ENCODE measurements at places on chromosomes 16 and 17. TPM values are rescaled to one million over a fixed set of nuclear protein-coding genes. Genes with fewer than 3 reads are reported as not detected.
A peak's percentile ranks its signal among the peaks of the same experiment; 100 is the strongest.

DNA sequence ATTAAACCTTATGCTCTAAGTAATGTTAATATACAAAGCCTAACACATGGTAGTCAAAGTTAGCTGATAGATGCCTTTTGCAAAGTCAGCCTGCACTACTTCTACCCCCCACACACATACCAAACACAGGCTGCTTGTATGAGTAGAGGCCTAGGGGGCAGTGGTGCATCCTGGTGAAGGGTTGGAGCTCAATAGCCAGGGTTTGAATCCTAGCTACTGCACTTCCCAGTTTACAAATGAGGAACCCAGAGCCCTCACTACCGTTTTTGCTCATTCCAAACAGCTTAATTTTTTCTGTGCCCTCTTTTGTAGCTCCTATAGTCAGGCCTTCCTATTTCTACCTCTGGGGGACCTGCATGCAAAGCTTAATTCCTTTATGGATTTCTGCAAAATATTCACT is 18.9 kb upstream of the HYDIN start:
- no peak for DNase-seq
- no peaks in the 10 kb centered on the region for H3K4me1 ChIP-seq
- no peak overlapping the region for H3K27ac ChIP-seq
- H3K4me3 ChIP-seq = no peak overlapping the region
- H3K27me3 ChIP-seq = peaks cover 3% of the 10 kb centered on the region

- DNase-seq = no peak
- peak overlapping the region; percentile 91 for H3K4me3 ChIP-seq
- H3K27me3 ChIP-seq = peaks cover 16% of the 10 kb centered on the region
- H3K36me3 ChIP-seq = no peaks in the 10 kb centered on the region
- H3K4me1 ChIP-seq = peaks cover 15% of the 10 kb centered on the region
Measured at GRCh38 chr17:42744283-42744805, 496 bp downstream of the EZH1 start.

GRCh38 chr16:2339521-2340484 is 725 bp downstream of the ABCA3 start:
- H3K4me3 ChIP-seq = peak overlapping the region; percentile 77
- H3K27me3 ChIP-seq = peaks cover 22% of the 10 kb centered on the region
- no peaks in the 10 kb centered on the region for H3K36me3 ChIP-seq
- peaks cover 10% of the 10 kb centered on the region for H3K4me1 ChIP-seq
- H3K27ac ChIP-seq = no peak overlapping the region
- peak; percentile 87 for DNase-seq

- no peak for DNase-seq
- peaks cover 2% of the 10 kb centered on the region for H3K27me3 ChIP-seq
- H3K36me3 ChIP-seq = no peaks in the 10 kb centered on the region
- H3K27ac ChIP-seq = no peak overlapping the region
Measured at GRCh38 chr17:62876063-62876462, 67.9 kb upstream of the MARCHF10 start.

DNA sequence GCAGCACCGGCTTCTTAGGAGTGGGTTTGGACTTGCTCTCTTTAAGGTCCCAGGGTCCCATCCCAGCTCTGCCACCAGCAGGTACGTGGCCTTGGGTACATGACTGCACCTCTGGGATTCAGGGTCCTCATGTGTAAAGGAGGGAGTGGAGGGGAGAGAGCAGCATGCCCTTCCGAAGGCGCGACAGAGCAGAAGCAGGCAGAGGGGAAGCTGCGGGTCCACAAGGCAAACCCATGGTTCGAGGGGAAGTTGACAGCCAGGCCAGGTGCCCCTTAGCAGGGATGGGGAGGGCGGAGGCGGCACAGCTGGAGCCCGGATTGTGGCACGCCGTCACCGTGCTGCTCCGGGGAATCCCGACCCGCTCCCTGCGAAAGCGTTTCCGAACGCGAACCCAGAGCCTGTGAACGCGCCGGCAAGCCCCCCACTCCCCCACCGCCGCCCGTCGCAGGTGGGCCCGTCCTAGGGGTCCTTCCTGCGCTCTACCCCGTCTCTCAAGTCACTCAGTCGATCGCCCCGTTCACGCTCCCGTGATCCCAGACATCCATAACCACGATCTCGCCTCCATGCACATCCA is 4.1 kb upstream of the TBX2 start:
- peak overlapping the region; percentile 50 for H3K4me3 ChIP-seq
- no peak for DNase-seq
- H3K27me3 ChIP-seq = no peaks in the 10 kb centered on the region
- peaks cover 2% of the 10 kb centered on the region for H3K36me3 ChIP-seq
- H3K4me1 ChIP-seq = peaks cover 13% of the 10 kb centered on the region

GRCh38 chr16:56613706-56614105 is 5.3 kb downstream of the MT2A start:
- H3K36me3 ChIP-seq = no peaks in the 10 kb centered on the region
- H3K4me1 ChIP-seq = peaks cover 39% of the 10 kb centered on the region
- H3K27ac ChIP-seq = no peak overlapping the region

- DNase-seq = peak; percentile 97
- H3K36me3 ChIP-seq = peaks cover 28% of the 10 kb centered on the region
- no peaks in the 10 kb centered on the region for H3K27me3 ChIP-seq
- peaks cover 23% of the 10 kb centered on the region for H3K4me1 ChIP-seq
Measured at GRCh38 chr16:30355144-30355953, at the start of gene CD2BP2. Gene CD2BP2 (minus strand): TSS chr16:30355308. CDS start chr16:30354681, 627 bp downstream.

- H3K4me3 ChIP-seq = no peak overlapping the region
- no peaks in the 10 kb centered on the region for H3K4me1 ChIP-seq
- no peak overlapping the region for H3K27ac ChIP-seq
- H3K27me3 ChIP-seq = peaks cover 1% of the 10 kb centered on the region
- H3K36me3 ChIP-seq = no peaks in the 10 kb centered on the region
Measured at GRCh38 chr16:10637337-10638037, 57.1 kb upstream of the EMP2 start.

- H3K27ac ChIP-seq = no peak overlapping the region
- DNase-seq = no peak
- peaks cover 13% of the 10 kb centered on the region for H3K27me3 ChIP-seq
- no peak overlapping the region for H3K4me3 ChIP-seq
- no peaks in the 10 kb centered on the region for H3K4me1 ChIP-seq
Measured at GRCh38 chr17:57154921-57155320, 69.9 kb downstream of the AKAP1 start.

GRCh38 chr16:59886021-59886420 is 1151.9 kb upstream of the GOT2 start:
- H3K4me1 ChIP-seq = peaks cover 12% of the 10 kb centered on the region
- H3K36me3 ChIP-seq = peaks cover 2% of the 10 kb centered on the region
- no peak overlapping the region for H3K4me3 ChIP-seq

DNA sequence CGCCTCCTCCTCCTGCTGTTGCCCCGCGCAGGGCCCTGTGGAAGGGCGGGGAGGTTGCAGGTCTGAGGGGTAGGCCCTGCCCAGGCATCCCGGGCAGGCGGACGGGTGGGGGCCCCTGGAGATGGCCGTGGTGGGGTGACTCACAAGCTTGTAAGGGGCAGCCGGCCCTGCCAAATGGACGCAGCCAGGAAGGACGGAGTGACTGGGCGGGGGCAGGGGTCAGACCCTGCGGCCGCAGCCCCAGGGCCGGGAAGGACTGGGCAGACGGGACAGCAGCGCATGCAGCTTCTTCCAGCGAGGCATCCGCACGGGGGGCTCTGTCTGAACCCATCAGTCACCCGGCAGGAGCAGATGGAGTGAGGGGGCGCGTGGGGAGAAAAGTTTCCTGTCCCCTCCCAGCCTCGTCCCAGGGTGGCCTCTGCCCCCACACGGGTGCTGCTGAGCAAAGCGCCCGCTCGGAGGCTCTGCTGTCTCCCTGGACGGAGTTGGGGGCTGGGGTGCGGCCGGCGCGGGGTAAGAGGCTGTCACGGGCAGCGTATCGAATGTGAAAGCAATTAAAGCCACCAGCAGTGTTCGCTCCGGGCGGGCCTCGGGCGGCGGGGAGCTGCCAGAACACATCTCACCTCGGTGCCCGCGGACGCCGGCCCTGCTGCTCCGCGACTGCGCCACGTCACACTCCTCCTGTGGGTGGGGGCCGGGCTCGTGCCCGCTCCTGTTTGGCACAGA is 5.4 kb upstream of the PRR35 start:
- peaks cover 10% of the 10 kb centered on the region for H3K4me1 ChIP-seq
- peaks cover 2% of the 10 kb centered on the region for H3K27me3 ChIP-seq
- no peak for DNase-seq
- H3K36me3 ChIP-seq = peaks cover 3% of the 10 kb centered on the region
- H3K27ac ChIP-seq = peak overlapping the region; percentile 10

- no peak for DNase-seq
- no peak overlapping the region for H3K27ac ChIP-seq
- H3K4me1 ChIP-seq = peaks cover 8% of the 10 kb centered on the region
Measured at GRCh38 chr17:8062807-8063483, 24.1 kb downstream of the ALOX15B start.

DNA sequence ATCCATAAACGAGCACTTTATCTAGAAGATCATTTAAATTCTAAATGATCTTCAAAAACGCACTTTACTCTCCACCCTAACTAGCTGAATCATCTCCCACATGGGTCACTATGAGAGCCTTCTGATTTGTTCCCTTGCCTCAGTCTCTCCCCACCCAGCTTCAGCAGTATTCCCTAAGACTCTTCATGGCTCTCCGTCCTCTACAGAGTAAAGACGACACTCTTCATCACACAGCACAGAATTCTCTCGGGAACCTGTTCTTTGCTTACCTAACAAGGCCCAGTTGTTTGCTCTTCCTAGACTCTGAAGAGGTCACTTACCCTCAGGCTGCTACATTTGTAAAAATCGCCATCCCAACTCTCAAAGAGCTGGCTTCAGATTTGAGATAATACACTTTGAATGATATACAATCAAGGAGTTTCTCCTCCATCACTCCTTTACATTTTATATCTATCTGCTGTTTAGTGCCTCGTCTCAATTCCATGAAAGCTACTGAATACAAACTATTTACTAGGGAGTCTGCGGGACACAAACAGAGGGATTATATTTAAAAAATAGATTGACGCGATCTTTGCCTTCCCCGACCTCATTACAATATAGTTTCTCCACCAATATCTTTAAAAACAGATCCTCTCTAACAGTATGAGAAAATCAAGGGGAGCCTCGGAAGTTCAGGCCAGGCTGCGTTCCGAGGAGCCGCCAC is 511 bp upstream of the LIG3 start:
- H3K4me3 ChIP-seq = peak overlapping the region; percentile 96
- peaks cover 7% of the 10 kb centered on the region for H3K36me3 ChIP-seq
- peak; percentile 25 for DNase-seq
- peaks cover 3% of the 10 kb centered on the region for H3K27me3 ChIP-seq
- peaks cover 29% of the 10 kb centered on the region for H3K4me1 ChIP-seq

DNA sequence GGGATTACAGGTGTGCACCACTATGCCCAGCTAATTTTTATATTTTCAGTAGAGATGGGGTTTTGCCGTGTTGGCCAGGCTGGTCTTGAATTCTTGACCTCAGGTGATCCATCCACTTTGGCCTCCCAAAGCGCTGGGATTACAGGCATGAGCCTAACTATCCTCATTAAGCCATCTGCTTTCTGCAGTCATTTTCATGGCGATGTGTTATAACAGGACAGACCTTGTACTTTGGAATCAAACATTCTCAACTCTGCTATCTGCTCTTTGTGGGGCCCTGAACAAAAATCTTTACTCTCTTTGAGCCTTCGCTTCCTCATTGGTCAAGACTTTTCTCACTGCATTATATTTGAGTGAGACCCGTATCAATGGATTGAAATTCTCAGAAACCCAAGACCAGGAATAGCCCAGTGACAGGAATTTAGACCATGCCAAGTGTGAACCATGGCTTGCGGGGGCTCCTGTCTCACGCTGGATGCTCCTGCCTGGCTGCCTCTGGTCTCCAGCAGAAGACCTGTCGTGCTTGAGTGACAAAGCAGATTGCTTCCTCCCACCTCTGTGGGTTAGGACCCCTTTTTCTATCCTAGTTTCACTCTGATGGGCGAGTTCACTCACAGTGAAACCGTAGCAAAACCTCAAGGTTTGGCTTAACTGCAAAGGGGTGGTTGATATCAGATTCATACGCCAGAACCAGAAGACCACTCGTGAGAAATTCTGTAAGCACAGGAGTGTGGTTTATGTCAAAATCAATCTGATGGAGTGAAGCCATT is 519.1 kb downstream of the MAF start:
- DNase-seq = no peak
- H3K27ac ChIP-seq = no peak overlapping the region
- no peaks in the 10 kb centered on the region for H3K4me1 ChIP-seq
- no peak overlapping the region for H3K4me3 ChIP-seq
- no peaks in the 10 kb centered on the region for H3K27me3 ChIP-seq
- no peaks in the 10 kb centered on the region for H3K36me3 ChIP-seq

- DNase-seq = peak; percentile 44
- H3K27me3 ChIP-seq = no peaks in the 10 kb centered on the region
- H3K4me3 ChIP-seq = no peak overlapping the region
- H3K27ac ChIP-seq = no peak overlapping the region
- no peaks in the 10 kb centered on the region for H3K4me1 ChIP-seq
Measured at GRCh38 chr17:73932216-73932749, 271.2 kb upstream of the RPL38 start.

GRCh38 chr17:37607637-37608331 is 1.4 kb downstream of the SYNRG start:
- H3K4me3 ChIP-seq = peak overlapping the region; percentile 86
- H3K27me3 ChIP-seq = no peaks in the 10 kb centered on the region
- no peak for DNase-seq
- peaks cover 14% of the 10 kb centered on the region for H3K36me3 ChIP-seq
- peaks cover 53% of the 10 kb centered on the region for H3K4me1 ChIP-seq

GRCh38 chr16:87569601-87570571 is 32.4 kb upstream of the JPH3 start:
- no peaks in the 10 kb centered on the region for H3K36me3 ChIP-seq
- H3K4me1 ChIP-seq = peaks cover 43% of the 10 kb centered on the region
- H3K27me3 ChIP-seq = no peaks in the 10 kb centered on the region

Gene RNF112
- 0.39 TPM for total RNA-seq

Gene KRT31
- total RNA-seq = not detected

Gene RTN4RL1
- 3.7 TPM for total RNA-seq

Gene CPHXL2
- total RNA-seq = not detected

Gene IL17C
- total RNA-seq = not detected

Gene GNG13
- total RNA-seq = not detected

Gene NPIPB2
- total RNA-seq = 19.7 TPM

Gene SPATA22
- not detected for total RNA-seq

Measured in osteocyte (in vitro differentiated cells).